Activated T-cell treated with anti-CD3 and anti-CD28 coated beads, Interleukin-2, amount 50 U/mL, for 1 hour (primary cell): ENCODE measurements at places on chromosomes 3 and 15.

DNA sequence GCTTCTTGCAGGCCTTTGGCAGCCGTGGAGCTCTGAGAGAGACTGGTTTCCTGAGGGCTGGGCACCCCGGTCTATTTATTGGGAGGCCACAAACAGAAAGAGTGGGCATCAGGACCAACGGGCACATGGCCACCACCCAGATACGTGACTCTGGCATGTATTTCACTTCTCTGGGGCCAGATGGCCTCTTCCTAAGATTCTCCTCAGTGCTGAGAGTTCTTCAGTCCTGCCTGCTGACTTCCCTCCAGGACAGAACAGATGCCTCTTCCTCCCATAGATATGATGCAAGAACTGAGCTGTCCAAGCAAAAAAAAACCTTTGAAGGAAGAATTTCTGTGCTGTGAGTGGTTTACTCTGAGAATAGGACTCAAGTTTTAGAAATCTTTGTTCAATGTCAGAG, 107.7 kb downstream of the IGF2BP2 start:
- DNase-seq, result no peak

DNA sequence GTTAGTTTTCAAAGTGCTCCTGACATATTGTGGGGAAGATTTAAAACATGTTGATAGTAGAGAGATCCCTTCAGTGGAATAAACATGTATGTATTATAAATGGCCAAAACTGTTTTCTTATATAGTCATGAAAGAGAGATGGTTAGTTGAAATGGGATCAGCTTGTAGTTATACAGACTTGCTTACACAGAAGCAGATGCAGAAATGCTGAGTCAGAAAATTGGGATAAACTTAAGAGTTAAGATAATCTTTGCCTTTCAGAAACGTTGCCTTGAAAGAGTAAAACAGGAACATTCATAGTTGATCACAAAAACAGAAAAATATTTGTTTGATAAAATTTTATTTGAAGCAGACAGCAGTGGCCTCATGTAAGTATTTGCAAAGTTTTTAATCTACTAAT, 433.2 kb upstream of the BCHE start:
- DNase-seq, result no peak

GRCh38 chr15:43868406-43868805, 41.6 kb downstream of the WDR76 start:
- no peak for DNase-seq

GRCh38 chr3:16337856-16338540, 73.0 kb downstream of the OXNAD1 start:
- DNase-seq, result peak; percentile 50

GRCh38 chr3:135503760-135504686, 461.5 kb upstream of the PPP2R3A start:
- no peak for DNase-seq

GRCh38 chr3:172751175-172751704, 714 bp downstream of the ECT2 start:
- no peak for DNase-seq

GRCh38 chr3:51391566-51392354, 675 bp downstream of the RBM15B start:
- DNase-seq, result peak; percentile 73

DNA sequence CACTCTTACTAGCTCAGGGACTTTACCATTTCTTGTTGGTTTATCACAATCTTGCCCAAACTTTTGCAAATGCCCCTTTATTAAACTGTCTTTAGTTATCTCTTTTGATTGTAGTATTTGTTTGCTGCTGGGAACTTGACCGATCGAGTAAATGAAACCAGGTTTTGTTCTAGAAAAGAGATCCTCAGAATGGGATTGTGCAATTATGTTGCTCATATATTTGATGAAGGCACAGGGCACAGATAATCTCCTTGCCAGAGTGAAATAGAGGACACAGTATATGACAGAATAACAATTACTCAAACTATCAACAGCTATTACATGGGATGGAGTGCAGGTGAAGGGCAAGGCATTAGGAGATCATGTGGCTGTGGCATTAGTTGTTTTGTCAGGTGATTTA, 216.6 kb upstream of the RASGRP1 start:
- no peak for DNase-seq

DNA sequence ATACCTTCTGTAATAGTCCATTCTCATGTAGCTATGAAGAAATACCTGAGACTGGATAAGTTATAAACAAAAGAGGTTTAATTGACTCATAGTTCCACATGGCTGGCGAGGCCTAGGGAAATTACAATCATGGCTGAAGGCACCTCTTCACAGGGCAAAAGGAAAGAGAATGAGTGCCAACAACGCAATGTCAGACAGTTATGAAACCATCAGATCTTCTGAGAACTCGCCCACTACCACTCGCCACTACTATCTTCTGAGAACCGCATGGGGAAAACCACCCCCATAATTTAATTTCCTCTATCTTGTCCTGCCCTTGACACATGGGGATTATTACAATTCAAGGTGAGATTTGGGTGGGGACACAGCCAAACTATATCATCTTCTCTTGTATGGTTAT, 406.8 kb upstream of the CBLB start:
- no peak for DNase-seq

DNA sequence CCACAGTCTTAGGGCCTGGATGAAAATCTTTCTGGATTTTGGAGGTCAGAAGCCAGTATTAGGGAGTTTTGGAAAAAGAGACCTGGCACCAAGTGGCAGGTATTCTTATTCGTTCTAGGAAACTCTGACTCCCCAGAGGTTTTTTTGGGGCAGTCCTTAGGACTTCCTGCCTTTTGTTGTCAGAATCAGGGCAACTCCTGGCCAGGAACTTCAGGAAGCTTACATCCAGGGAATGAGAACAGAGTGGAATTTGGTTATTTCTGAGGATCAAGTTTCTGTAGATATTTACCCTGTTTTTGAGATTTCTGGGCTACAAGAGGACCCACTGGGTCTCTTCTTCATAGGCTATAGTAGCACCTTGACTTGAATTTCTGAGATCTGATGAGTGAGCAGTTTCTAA, 15.5 kb downstream of the SCN10A start:
- DNase-seq, result no peak

- no peak for DNase-seq
Observed at GRCh38 chr3:82103241-82103640, 341.8 kb upstream of the GBE1 start.
